H7 (cell line): ENCODE measurements at places on chromosomes 5 and 9. TPM values are rescaled to one million over a fixed set of nuclear protein-coding genes. Genes with fewer than 3 reads are reported as not detected.

GRCh38 chr9:133104718-133105460, 16.2 kb downstream of the RALGDS start:
- no peak for DNase-seq

UBTD2 gene
- 29.2 and 34.7 TPM in 2 replicates for total RNA-seq

DNA sequence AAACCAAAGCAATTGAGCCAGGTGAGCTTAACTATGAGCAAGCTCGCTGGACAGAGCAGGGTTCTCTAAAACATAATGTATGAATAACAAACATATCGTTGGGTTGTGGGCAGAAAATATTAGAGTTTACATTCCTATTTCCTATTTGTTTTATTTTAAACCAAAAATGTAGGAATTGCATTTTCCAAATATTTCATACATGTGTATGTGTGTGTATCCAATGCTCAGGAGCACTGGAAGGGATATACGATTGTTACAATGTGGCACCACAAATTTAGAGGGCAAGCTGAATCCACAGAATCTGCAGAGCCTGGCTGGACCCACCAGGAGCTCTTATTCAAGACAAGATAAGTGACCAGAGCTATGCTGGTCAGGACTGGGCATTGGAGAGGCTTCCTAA, 325.3 kb upstream of the HAPLN1 start:
- no peak for DNase-seq

GRCh38 chr5:156431956-156432829, 105.2 kb downstream of the SGCD start:
- no peak for DNase-seq

DNA sequence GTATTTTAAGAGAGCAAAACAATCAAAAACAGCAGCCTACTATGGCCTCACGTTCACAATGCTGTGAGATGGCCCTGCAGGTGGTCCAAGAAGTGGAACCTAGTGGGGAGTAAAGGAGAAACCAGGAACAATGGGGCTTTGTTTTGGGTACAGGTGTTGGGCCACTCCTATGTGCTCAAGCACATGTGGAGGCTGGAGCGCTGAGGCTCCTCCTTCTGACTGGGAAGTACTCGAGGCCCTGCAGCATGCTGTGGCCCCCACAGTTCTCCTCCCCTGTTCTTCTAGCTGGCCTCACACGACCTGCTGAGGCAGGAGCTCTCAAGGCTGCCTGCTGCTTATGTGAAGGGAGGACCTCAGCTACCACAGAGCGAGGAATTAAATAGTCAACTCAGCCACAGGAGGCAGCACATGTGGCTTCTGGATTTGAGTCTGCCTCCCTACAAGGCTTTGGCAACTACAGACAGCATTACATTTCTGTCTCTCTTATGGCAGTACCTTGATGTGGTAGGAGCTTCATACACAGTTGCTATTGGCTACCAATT, 482.3 kb downstream of the SPOCK1 start:
- no peak for DNase-seq

DNA sequence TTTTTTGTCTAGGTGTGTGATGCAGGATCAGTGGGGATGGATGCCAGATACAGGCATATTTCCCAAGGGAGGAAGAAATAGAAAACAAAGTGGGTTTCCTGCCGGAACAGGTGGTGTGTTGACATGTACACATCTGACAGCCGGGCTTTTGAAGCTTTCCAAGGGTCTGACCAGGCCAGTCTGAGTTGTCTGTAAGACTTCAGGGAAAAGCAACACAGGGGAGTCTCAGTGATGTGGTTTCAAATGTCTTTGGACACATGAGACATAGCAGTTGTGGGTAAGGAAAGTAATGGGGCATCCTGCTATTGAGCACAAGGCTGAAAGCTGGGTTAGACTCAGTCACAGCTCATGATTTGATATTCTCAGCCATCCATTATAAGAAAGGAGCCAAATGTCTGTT, 274.9 kb downstream of the PIK3R1 start:
- no peak for DNase-seq
